ENCODE measurements at places on chromosomes 5 and 9. TPM values are rescaled to one million over a fixed set of nuclear protein-coding genes. Genes with fewer than 3 reads are reported as not detected.
A peak's percentile ranks its signal among the peaks of the same experiment; 100 is the strongest.

DNA sequence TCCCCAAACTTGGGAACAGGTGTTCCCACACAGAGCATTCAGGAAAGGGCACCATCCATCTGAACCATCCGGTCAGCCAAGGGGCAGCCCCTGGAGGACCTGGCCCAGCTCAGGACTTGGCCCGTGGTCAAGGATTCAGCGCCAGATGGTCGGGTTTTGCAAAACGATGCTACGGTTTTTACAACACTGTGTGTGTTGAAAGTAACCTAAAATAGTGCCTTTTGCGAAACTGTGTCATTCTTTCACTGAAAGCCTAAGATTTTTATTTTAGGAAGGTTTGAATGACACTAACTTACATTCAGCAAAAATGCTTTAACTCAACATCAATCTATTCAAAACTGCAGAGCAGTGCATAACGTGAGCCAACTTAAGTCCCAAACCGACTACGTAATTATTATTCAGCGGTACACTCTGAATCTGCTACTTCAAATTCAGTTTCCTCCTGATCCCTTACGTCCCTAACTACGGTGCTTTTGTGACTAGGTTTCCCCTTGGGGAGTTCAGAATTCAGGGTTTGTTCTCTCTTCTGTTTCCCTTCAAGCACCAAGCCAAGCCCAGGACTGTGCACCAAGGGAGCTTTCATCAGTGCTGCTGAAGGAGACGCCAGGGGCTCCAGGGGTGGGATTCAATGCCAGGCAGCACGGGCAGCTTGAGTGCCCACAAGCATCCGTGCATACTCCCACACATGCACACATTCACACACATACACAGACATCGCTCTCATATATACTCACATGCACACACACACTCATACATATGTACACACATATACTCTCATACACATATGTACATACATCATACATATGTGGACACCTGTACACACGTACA is 25.8 kb downstream of the LPCAT1 start:
- no peaks in the 10 kb centered on the region for H3K27me3 ChIP-seq
- no peaks in the 10 kb centered on the region for H3K4me1 ChIP-seq
- H3K36me3 ChIP-seq: no peaks in the 10 kb centered on the region
- no peak for DNase-seq

GRCh38 chr5:4901924-4902323 is 238.2 kb upstream of the ADAMTS16 start:
- H3K27me3 ChIP-seq: peaks cover 3% of the 10 kb centered on the region
- H3K27ac ChIP-seq: no peak overlapping the region
- DNase-seq: no peak

DNA sequence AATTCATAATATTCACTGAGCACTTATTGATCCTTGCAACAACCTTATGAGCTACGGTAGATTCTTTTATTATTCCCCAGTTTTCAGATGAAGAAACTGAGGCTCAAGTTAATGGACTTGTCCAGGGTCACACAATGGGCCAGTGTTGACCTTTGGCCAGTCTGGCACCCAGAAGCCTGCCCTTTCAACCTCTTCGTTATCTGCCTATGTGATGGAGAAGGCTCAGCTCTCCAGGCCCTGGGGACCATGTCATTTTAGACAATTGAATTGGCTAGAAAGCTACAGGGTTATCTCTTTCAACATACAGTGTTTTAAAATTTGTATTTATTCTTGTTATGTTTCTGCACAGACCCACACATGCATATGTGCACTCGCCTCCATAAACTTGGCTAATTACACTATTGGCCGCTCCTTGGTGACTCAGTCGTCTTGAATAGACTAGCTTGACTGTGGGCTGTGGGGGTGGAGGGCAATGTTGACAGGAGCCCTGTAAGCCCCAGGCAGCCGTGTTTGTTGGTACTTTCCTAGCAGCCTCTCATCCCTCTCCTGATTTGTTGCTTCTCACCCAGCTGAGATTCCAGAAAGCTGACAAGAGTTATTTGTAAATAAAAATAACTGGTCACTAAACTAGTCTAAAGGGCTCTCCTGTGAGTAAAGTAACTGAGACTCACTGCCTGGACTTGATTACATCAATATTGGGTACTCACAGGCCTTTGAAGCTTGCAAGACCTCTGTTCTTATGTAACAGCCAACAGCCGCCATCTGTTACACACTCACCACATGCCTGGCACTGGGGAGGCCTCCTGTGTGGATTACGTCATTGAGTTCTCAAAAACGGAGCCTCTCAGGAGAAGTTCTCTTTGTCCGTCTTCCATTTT is 8.5 kb upstream of the ANGPTL2 start:
- no peaks in the 10 kb centered on the region for H3K27me3 ChIP-seq
- no peak overlapping the region for H3K4me3 ChIP-seq
- H3K4me1 ChIP-seq: no peaks in the 10 kb centered on the region
- no peak for DNase-seq
- H3K36me3 ChIP-seq: no peaks in the 10 kb centered on the region

- H3K4me3 ChIP-seq: peak overlapping the region; percentile 67
- DNase-seq: no peak
- H3K36me3 ChIP-seq: no peaks in the 10 kb centered on the region
- H3K4me1 ChIP-seq: no peaks in the 10 kb centered on the region
These were observed 11.1 kb downstream of the CNTFR start for GRCh38 chr9:34578241-34579103.

- H3K27me3 ChIP-seq: no peaks in the 10 kb centered on the region
- DNase-seq: no peak
- no peak overlapping the region for H3K4me3 ChIP-seq
- no peaks in the 10 kb centered on the region for H3K36me3 ChIP-seq
These were observed 11.0 kb downstream of the GFI1B start for GRCh38 chr9:132989414-132989996.

GRCh38 chr9:22148876-22149637 is 140.0 kb upstream of the CDKN2B start:
- H3K4me3 ChIP-seq: no peak overlapping the region
- H3K27me3 ChIP-seq: no peaks in the 10 kb centered on the region
- DNase-seq: no peak
- H3K4me1 ChIP-seq: no peaks in the 10 kb centered on the region

GRCh38 chr5:174148721-174149120 is 103.2 kb downstream of the NSG2 start:
- no peak overlapping the region for H3K4me3 ChIP-seq
- H3K4me1 ChIP-seq: no peaks in the 10 kb centered on the region
- H3K27ac ChIP-seq: no peak overlapping the region
- DNase-seq: no peak

DNA sequence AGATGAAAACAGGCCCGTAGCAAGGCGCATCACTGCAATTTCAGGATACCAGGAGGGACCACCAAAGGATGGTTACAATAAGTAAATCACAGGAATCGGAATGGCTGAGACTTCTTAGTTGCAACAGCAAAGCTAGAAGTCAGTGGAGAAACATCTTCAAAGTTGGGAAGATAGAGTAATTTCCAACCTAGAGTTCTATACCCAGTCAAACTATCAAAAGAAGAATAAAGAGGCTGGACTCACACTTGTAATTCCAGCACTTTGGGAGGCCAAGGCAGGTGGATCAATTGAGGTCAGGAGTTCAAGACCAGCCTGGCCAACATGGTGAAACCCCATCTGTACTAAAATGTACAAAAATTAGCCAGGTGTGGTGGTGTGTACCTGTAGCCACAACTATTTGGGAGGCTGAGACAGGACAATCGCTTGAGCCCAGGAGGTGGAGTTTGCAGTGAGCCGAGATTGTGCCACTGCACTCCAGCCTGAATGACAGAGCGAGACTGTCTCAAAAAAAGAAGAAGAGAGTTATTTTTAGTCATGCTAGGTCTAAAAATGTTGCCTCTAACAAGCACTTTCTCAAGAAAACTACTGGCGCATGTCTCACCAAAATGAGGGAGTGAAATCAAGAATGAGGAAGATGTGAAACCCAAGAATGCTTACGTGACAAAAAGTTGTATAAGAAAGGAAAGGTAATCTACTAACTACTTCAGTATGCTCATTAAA is 267.7 kb downstream of the DENND1A start:
- H3K36me3 ChIP-seq: no peaks in the 10 kb centered on the region
- H3K27me3 ChIP-seq: no peaks in the 10 kb centered on the region
- no peak for DNase-seq
- no peak overlapping the region for H3K4me3 ChIP-seq
- no peak overlapping the region for H3K27ac ChIP-seq
- no peaks in the 10 kb centered on the region for H3K4me1 ChIP-seq

DNA sequence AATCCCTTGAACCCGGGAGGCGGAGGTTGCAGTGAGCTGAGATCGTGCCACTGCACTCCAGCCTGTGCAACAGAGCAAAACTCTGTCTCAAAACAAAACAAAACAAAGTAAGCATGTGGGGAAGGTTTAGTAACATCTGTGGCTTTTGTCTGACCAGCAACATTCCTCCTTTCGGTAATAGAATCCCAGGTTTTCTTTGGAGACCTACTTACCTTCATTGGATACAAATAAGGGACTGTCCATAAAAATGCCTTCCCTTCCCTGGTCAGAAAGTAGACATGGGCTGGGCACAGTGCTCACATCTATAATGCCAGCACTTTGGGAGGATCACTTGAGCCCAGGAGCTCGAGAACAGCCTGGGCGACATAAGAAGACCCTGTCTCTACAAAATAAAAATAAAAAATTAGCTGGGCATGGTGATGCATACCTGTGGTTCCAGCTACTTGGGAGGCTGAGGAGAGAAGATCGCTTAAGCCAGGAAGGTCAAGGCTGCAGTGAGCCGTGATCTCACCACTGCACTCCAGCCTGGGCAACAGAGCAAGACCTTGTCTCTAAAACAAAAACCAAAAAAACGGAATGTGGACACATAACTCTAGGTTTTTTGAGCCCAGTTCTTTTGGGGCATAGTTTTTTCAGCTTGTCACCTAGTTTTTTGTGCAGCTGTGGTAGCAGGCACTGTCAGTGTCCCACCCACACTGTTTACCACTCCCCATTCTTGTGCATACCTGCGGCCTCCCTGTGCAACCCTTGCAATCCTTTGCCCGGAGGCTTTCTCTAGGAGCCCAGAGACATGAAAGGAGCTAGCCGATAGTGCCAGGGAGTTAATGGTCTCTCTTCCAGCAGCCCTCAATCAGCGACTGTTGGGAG is 9.0 kb upstream of the SPINK4 start:
- H3K4me1 ChIP-seq: no peaks in the 10 kb centered on the region
- H3K27ac ChIP-seq: peak overlapping the region; percentile 75
- H3K4me3 ChIP-seq: no peak overlapping the region
- DNase-seq: no peak

DNA sequence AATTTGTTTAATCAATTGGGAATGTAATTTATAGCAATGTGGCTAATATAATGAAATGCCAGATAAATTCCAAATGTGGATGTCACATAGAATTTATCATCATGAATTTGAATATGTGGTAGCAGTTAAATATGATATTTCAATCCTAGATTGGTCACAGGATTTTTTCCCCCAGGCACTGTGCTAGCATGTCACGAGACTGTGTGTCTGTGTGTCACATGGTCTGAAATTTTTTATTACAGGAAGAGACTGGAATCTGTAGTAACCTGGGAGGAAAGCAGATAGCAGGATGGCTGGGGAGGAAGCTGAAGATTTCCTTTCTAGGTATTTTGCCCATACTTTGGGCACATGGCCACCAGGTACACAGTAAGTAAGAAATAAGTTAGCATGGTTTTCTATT is 35.4 kb upstream of the MSH3 start:
- H3K4me1 ChIP-seq: no peaks in the 10 kb centered on the region
- H3K36me3 ChIP-seq: no peaks in the 10 kb centered on the region
- H3K27me3 ChIP-seq: no peaks in the 10 kb centered on the region
- no peak for DNase-seq

- H3K4me3 ChIP-seq: no peak overlapping the region
- H3K4me1 ChIP-seq: no peaks in the 10 kb centered on the region
- H3K27me3 ChIP-seq: no peaks in the 10 kb centered on the region
- H3K36me3 ChIP-seq: no peaks in the 10 kb centered on the region
These were observed 29.0 kb upstream of the PRR16 start for GRCh38 chr5:120435129-120435528.

DNA sequence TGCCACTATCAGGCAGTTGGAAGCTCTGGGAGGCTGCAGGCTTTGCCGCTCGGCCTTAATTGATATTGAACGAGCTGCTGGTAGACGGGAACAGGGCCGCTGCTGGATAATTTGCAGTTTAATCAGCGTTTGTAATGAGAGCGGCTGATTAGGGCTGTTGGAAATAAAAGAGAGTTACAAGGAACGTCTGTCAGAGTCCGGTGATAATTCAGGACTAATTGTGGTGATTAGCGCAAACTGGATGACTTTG is 68.2 kb upstream of the TBCA start:
- no peaks in the 10 kb centered on the region for H3K27me3 ChIP-seq
- peak overlapping the region; percentile 72 for H3K4me3 ChIP-seq
- DNase-seq: no peak
- H3K36me3 ChIP-seq: no peaks in the 10 kb centered on the region

DNA sequence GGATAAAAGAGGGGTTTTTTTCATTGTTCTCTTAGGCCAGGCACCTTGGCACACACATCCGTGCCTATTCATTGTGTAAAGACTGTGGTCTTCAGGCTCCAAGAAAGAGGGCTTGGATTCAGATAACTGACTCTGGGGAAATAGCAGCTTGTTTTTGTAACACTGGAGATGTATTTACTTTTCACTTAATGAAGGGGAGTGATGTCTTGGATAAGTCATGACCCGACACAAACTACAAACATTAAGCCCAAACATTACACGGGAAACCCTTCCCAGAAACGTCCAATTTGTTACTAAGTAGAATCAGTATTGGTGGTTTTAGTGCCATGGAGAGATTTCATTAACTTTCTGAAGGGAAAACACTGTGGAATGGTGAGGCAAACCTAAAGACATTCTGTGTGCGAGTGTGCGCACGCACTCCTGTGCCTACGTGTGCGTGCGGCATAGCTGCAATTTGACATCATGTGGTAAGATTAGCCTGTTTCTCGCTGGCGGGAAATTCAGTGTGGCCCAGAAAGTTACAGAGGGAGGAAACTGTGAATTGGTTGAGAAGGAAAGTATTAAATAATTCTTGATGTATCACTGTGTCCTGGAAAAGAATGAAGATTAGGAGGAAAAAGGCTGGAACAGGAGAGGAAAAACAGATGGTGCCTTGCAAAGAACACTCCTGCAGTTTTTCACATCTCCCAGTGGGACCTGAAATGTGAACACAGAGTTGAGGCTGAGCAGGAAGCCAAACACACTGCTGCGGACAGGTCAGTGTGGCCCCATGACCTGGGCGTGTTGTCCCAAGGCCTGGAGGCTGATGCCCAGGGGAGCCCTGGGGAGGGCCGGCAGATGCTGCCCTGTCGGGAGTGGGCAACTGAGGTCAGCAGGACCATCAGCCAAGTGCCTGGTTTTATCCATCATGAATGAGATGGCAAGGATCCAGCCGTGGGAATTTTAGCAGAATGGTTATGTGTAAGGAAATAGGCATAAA is 108.5 kb downstream of the GAS1 start:
- H3K4me1 ChIP-seq: no peaks in the 10 kb centered on the region
- H3K4me3 ChIP-seq: no peak overlapping the region
- H3K27me3 ChIP-seq: no peaks in the 10 kb centered on the region
- no peak for DNase-seq
- no peaks in the 10 kb centered on the region for H3K36me3 ChIP-seq

GRCh38 chr5:98631311-98632054 is 142.0 kb upstream of the RGMB start:
- H3K4me1 ChIP-seq: no peaks in the 10 kb centered on the region
- H3K27ac ChIP-seq: no peak overlapping the region
- no peaks in the 10 kb centered on the region for H3K36me3 ChIP-seq
- no peak for DNase-seq
- no peaks in the 10 kb centered on the region for H3K27me3 ChIP-seq

The PPP3R2 gene
- total RNA-seq: not detected

The HSPB3 gene
- total RNA-seq: not detected

The ARID3C gene
- not detected for total RNA-seq

The SLC6A7 gene
- total RNA-seq: 0.16 TPM

The ODF2 gene
- 27.9 TPM for total RNA-seq

The NUTM2F gene
- not detected for total RNA-seq

The KLF9 gene
- 223 TPM for total RNA-seq

The ANKRD33B gene
- 3.3 TPM for total RNA-seq

The CDKN2B-AS1 gene
- total RNA-seq: 1.3 TPM

The PCDHB16 gene
- 11.8 TPM for total RNA-seq

The SLIT3 gene
- 30.7 TPM for total RNA-seq

The RFX3 gene
- 13.8 TPM for total RNA-seq

The CDO1 gene
- total RNA-seq: 47.7 TPM

The PCDHGA12 gene
- total RNA-seq: 12.0 TPM

Data from breast epithelium (tissue), 4 donors.